Cortex of kidney (tissue), 1 donor: ENCODE measurements at places on chromosomes 12 and 14.

DNA sequence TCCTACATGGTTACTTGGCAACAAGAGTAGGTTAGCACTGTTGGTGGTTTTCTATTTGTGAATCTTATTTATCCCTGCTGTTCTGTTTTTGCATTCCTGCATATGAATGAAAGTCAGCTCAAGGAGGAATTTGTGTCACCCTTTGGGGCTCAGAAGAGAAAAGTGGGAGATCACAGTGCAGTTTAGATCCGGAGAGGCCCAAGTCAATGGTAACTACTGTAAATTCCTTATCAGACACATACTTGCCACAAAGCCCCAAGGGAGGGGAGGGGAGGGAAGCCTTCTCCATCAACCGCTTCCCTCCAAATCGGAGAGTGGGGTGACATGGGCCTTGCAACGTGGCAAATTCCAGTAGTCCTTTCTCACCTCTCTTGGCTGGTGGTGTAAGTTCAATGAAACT is 15.0 kb downstream of the GSG1 start:
- no peak for DNase-seq

DNA sequence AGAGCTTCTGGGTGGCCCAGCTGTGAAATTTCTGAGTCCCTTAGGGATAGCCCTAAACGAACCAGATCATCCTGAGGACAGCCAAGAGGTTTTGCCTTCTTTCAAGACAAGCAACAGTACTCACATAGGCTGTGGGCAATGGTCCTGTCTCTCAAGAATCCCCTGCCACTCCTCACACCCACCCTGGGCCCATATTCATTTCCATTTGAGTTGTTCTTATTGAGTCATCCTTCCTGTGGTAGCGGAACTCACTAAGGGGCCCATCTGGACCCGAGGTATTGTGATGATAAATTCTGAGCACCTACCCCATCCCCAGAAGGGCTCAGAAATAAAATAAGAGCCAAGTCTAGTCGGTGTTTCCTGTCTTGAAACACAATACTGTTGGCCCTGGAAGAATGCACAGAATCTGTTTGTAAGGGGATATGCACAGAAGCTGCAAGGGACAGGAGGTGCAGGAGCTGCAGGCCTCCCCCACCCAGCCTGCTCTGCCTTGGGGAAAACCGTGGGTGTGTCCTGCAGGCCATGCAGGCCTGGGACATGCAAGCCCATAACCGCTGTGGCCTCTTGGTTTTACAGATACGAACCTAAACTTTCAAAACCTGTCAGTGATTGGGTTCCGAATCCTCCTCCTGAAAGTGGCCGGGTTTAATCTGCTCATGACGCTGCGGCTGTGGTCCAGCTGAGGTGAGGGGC is 38.9 kb downstream of the DAD1 start:
- DNase-seq = no peak

DNA sequence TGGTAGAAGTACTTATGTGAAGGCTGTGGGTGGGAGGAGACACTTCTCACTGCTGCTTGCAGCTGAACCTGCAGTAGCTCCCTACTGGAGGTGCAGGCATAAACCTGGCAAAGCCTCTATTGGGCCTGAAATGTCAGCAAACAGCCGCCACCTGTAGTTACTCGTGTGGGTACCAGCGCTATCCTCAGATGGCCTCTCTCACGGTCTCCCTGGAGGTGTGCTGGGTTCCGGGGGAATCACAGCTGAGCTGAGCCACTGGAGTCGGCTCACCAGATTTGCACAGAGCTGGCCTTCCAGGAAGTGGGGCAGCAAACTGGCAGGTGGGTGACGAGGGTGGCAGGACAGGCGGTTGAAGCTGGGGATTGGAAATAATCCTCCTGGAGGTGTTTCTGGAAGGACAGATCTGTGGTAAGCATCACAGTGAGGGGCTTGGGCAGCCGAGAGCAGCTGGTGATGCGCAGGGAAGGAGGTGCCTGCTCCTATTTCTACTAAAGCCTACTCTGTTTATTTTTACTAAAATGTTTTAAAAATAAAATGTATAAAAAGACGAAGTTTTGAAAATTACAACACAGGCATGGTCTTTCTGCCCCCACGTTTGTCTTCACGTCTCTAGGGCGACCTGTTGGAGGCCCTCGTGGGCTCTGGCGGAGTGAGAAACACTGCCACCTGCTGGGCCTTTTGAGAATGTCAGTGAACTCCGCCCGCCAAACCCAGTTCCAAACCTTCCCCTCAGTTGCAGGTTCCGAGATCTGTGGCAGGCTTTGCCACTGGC is 67.8 kb upstream of the PLEKHG3 start:
- DNase-seq = no peak

DNA sequence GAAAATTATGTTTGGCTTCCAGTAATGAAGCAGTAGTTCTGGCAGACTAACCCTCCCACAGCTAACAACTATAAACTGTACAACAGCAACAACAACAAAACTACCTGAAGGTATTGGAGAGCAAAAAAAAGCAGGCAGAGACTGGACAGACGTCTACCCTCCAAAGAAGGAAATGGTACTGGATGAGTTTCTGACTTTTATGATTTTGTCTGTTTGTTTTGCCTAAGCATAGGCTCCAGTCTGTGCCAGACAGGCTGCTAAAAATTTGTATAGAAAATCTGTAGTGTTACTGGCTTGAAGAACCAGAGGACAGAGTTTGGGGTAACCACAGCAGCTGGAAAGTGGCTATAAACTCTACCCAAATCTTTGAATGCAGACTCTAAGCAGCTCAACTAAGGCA is 131.3 kb downstream of the SLC25A47 start:
- DNase-seq = no peak

DNA sequence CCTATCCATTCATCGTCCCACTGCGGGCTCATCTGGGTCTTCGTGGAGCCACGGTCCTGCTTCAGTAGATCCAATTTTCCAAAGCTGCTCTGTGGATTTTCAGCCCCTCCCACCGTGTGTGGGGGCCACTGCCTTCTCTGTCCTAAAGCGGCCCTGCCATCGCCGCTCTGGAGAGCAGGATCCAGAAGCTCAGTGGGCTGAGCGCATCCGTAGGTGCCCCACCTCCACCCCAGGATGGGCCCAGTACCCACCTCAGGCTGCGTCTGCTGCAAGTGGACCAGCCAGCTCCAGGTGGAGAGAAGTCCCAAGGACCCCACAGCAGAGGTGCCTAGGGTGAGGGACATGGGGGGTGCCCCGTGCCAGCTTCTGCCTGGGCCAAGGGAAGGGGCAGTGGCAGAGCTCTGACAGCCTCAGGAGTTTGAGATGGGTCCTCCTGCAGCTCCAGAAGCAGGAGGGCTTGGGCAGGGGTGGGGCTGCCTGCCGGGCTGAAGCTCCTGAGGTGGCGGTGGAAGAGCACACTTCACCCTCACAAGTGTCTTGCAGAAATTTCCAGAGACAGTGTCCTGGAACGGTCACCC is 148.1 kb upstream of the C14orf180 start:
- no peak for DNase-seq

DNA sequence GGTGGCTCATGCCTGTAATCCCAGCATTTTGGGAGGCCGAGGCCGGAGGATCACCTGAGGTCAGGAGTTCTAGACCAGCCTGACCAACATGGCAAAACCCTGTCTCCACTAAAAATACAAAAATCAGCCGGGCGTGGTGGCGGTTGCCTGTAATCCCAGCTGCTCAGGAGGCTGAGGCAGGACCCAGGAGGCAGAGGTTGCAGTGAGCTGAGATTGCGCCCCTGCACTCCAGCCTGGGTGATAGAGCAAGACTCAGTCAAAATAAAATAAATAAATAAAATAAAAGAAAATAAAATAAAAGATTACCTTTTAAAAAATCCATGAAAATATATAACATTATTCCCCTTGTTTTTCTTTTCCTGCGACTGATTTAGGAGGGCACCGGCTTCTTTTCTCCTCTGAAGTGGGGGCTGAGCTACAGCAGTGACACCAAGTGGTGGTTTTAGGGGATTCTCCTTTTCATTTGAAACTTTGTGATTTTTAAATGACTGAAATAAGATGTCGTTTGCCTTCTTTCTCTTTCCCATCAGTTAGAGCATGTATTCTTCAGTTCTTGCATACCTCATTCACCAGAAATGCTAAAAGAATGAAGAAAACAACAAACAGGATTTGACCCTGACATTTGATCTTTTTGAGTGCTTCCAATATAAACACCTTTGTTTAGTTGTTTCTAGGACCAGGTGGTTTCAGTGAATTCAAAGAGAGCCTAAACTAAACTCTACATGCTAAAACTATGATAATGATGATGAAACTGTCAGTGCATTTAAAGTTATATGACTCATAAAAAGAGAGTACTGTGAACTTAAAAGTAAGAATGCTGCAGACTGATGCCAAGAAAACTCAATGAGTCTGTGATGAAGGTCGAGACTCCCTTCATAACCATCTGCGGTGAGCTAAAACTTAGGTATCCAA is 22.6 kb upstream of the PKP2 start:
- no peak for DNase-seq

DNA sequence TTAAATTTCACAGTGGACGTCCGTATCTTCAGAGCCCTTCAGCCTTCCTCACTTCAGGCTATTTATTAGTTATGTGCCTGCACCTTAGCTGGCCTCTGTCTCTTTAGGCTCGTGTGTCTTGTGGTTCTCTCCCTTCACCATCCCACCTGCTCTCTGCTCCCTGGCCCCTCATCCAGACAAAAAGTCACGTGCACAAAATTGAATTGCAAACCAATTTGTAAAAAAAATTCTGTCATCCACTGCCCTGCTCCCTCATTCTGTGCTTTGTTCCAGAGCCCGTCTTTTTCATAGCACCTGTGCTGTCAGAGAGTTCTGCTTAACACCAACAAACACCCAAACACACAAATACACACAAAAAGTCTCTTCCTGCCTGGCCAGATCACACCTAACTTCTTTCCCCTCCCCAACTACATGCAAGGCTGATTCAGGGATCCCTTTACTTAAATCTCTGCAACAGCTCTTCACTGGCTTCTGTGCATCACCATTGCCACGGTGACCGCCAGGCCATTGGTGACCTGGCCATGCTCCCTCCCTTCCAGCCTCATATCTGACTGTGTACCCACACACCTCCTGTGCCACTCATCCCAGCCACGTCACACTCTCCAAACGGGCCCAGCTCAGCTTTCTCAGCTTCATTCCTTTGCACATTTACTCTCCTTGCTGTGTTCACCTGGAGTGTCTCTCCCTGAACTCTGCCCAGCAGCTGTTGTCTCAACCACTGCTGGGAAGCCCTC is 205.7 kb downstream of the TTC8 start:
- no peak for DNase-seq

GRCh38 chr14:68792678-68792978 is 239 bp downstream of the ZFP36L1 start:
- no peak for DNase-seq

GRCh38 chr12:117552971-117553370 is 191.5 kb upstream of the NOS1 start:
- DNase-seq = no peak

- no peak for DNase-seq
Measured at GRCh38 chr12:1576410-1577241, 17.8 kb downstream of the FBXL14 start.

DNA sequence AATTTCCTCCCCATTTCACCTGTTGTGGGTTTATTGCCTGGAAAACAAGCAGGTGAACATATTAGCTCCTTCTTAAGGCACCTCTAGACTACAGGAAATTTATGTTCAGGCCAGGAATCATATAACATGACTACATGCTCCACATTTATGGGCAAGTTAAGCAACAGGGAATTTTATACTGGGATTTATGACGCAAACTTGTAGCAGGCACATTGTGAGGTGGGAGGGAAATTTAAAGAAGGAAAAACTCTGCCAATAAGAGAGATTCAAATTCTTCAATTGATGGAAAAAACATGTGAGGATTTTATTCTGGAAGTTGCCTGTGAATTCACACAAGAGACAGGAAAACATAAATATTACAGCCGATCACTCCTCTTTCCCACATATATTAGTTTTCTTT is 93.9 kb downstream of the TBC1D30 start:
- no peak for DNase-seq

DNA sequence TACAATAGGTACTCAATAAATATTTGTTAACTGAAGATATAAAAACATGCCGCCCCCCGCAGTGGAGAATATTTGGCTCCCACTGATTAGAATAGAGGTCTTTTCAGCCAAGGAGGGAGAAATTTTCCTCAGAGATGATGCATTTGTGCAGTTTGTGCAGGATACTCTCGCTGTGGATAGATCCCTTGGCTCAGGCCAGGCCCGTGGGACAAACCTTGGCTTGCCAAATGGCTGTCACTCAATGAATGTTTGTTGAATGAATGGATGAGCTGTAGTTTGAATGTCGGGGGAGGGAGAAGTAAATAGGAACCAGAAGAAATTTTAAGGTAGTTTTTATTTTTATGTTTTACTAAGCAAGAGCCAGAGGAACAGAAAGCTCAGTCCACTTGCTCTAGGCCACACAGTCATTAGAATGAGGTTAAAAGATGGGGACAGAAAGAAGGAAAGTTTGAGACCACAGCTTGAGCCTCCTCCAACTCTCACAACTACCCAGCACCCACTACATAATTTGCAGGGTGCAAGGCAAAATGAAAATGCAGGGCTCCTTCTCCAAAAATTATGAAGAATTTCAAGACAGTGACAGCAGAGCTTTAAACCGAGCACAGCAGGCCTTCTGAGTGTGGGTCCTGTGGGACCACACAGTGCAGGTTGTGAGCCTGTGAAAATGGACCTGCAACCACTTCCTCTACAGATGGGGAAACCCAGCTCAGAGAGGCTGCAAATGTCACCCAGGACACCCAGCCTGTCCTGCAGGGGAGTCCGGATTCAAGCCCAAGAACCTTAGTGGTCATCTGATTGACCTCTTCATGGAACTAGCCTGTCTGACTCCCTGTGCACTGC is 51.4 kb downstream of the WSCD2 start:
- DNase-seq = no peak

GRCh38 chr14:23610815-23611289 is 25.3 kb upstream of the DHRS2 start:
- no peak for DNase-seq

- DNase-seq = no peak
Measured at GRCh38 chr12:57093415-57094207, 4.7 kb downstream of the NAB2 start.

- DNase-seq = no peak
Measured at GRCh38 chr14:30587141-30587540, 28.2 kb downstream of the G2E3 start.

- DNase-seq = no peak
Measured at GRCh38 chr14:80664576-80664975, 277.0 kb downstream of the CEP128 start.

DNA sequence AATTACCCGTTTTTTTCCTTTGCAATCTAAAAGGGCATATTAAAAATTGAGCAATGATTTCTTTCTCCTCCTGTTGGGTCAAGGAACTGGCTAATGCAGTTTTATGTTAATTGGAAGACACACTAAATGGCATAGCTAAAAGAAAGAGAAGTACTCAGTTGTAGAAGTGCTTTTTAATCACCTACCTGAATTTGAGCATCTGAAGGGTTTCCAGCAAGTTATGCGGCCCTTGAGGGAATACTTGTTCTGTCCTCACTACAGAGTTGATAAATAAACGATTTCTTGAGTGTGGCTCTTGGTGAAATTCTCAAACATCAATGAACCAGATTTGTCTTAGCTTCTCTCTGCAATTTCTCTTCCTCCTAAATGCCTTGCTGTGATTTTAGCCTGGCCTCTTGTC is 184.1 kb upstream of the RPH3A start:
- no peak for DNase-seq
